ENCODE measurements at places on chromosomes 5 and 9. TPM values are rescaled to one million over a fixed set of nuclear protein-coding genes. Genes with fewer than 3 reads are reported as not detected.

Gene SPATA31E1
- not detected for total RNA-seq

Gene MYMK
- total RNA-seq, result not detected

Gene CAVIN4
- total RNA-seq, result 0.12 TPM

Gene C9orf153
- 0.37 TPM for total RNA-seq

Gene CER1
- total RNA-seq, result not detected

Gene CTSV
- not detected for total RNA-seq

Gene OSTF1
- 23.4 TPM for total RNA-seq

- peak; percentile 76 for DNase-seq
These were observed 29.5 kb downstream of the TGFBI start for GRCh38 chr5:136058039-136058971.

DNA sequence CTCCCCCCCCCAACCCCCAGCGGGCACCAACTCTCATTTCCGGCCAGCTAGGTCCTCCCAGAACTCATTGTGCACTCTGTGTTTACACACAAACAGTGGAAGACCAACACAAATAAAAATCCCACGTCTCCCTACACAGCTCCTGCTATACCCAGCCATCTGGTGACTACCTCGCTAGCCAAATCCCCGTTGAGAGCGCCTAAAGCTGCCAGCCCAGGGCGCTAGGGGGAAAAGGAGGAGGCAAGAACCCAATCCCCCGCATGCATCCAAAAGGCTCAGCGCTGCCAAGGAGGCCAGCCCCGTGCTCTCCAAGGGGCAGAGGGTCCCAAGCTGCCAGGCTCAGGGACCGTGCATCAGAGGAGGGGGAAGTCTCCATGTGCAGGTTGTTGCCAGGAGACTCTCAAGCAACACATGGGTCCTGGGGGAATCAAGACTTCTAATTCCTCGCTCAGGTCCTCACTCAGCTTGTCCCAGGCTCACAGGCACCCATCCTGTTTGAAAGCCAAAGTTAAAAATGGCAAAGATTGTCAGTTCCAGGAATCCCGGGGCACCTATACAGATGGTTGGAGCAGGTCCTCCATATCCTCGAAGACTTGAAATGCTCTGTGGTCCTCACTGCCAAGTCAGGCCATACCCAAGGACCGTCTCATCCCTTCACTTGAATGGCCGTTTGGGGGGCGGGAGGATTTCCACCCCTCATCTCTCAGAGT lies 2.7 kb downstream of the ASTN2 start:
- DNase-seq, result no peak

DNA sequence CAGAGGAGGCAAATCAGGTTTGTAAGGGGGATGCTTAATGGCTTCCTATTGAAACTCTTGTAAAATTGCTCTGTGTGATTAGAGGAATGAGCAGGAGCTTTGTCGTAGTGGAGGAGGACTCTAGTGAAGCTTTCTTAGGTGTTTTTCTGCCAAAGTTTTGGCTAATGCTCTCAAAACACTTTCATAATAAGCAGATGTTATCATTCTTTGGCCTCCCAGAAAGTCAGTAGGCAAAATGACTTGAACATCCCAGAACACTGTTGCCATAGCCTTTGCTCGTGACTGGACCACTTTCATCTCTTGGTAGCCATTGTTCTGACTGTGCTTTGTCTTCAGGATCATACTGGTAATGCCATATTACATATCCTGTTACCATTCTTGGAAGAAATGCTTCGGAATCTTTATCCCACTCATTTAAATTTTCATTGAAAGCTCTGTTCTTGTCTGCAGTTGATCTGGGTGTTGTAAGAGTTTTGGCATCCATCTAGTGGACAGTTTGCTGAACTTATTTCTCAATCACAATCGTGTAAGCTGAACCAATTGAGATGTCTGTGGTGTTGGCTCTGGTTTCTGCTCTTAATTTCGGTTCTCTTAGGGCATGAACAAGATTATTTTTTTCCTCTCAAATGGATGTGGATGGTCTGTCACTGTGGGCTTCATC lies 187.6 kb downstream of the COMMD10 start:
- DNase-seq, result no peak

- no peak for DNase-seq
These were observed 15.8 kb upstream of the NTNG2 start for GRCh38 chr9:132146039-132146438.

- DNase-seq, result no peak
These were observed 313.9 kb upstream of the TRPC7 start for GRCh38 chr5:136679233-136679632.

- DNase-seq, result no peak
These were observed 5.3 kb downstream of the SLC12A7 start for GRCh38 chr5:1106385-1107166.

- DNase-seq, result no peak
These were observed 122.3 kb upstream of the POC5 start for GRCh38 chr5:75839547-75839946.

GRCh38 chr9:121071756-121072421 lies 2.9 kb upstream of the CNTRL start:
- no peak for DNase-seq

DNA sequence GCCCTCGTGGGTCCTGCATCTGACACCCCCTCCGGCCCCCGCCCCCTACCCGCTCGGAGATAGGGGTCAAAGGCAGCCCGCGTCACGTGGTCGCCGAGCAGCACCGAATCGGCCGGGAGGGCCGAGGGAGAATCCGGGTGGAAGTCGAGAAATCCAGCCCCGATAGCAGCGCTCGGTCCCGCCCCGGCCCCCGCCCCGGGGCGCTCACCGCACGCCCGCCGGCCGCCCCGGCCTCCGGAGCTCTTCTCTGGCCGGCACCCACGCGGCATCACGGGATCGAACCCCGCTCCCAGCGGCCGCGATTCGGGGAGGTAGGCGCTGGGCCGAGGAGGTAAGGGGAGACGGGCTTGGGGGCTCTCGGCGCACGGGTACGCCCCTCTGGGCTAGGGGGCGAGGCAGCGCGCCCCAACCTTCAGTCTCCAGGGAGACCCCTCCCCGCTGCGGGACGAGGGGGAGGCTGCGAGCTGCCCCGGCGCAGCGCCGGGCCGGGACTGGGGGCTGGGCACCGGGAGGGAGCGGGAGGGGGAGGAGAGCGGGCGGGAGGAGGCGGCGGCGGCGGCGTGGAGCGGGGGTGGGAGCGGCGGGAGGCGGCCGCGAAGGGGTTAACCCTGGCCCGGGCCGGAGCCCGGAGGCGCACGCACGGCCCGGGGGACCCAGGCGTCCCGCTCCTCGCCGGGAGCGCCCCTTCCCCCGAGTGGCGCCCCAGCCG lies 22.1 kb upstream of the NDST1 start:
- peak; percentile 92 for DNase-seq

DNA sequence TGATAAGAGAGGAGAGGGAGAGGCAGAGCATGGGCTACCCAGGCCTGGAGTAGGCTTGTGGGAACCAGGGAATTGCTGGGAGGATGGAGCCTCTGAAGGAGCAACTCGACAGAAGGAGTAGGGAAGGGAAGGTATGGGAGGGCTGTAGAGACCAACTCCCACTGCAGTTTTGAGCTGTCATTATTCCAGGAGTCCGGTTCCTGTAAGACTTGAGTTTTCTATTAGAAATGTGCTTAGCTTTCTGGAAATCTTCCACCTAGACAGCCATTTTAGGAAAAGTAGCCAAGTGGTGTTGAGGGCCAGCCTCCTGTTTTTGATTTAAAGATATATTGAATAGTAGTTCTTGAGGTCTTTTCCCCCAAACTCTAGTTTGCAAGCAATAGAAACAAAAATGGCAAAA lies 323.5 kb downstream of the LRRC70 start:
- DNase-seq, result no peak

DNA sequence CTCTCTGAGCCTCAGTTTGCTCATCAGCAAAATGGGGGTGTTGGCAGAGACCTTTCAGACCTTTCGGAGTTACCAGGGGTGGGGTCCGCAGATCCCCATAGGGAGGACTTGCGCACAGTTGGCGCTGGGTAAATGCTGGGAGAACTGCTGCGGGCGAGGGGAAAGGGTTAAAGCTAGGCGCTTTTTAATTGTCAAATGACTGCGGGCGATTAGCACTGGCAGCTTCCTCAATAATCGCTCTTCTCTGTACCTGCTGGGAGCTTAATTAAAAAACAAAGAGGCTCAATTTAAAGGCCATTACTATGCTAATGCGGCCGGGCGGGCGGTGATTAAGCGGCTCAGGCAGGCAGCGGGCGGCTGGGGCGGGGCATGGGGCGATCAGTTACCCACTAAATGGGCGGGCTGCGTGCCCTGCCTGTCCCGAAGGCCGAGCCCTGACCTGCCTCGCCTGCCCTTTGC lies 63.0 kb downstream of the LMX1B start:
- peak; percentile 52 for DNase-seq

DNA sequence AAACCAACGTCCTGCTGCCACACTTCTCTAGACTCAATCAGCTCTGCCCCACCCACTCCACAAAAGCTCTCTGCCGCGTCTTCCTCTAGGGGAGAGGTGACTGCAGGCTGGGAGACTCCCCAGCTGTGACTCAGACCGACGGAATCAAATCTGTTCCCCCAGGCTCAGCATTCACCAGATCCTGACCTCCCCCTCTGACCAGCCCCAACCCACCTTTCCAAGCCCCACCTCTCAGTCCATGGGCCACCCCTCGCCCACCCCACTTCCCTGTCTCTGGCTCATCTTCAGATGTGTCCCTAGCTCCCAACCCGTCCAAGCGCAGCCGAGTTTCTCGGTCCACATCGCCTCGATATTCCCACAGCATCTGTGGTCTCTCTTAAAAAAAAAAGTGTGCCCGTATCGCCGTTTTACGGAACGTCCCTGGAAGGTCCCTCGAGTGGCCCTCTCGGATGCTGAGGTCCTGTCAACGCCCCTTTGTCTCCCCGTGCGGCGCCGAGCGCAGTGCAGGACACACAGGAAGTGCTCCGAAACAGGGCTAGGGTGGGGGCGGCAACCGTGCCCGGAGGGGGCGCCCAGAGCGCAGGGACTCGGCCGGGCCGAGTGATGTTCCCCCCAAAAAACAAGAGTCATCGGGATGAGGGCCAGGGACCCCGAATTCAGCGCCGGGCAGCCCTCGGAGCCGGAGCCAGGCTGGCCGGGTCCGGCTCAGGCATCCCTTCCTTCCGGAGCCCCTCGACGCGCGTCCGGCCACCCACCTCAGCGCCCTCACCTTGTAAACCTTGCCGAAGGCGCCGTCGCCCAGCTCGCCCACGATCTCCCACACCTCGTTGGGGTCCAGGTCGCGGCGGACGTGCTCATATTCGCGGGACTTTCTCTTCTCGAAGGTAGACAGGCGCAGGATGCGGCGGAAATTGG lies 649 bp downstream of the STK10 start:
- no peak for DNase-seq

DNA sequence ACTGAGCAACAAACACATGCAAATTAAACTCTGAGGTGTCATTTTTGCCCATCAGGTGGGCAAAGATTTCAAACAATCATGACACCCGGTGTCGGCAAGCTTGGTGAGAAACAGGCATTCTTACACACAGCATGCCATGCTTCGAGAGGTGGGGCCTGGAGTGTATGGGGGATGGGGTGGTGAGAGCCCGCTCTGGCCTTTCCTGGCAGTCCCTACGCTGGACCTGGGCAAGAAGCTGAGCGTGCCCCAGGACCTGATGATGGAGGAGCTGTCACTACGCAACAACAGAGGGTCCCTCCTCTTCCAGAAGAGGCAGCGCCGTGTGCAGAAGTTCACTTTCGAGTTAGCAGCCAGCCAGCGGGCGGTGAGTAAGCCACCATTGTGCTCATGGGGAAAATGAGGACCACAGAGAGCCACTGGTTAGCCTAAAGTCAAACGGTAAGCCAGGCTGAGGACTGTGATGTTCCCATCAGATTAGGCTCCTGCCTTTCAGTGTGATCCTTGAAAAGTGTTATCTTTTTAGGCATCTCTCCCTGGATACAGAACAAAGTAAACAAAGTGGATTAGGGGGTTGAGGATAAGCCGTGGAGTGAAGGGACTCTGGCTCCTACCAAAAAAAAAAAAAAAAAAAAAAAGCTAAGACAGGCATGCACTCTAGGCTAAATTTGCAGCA lies 9.4 kb downstream of the MYOZ3 start:
- no peak for DNase-seq

- no peak for DNase-seq
These were observed 78.3 kb upstream of the FCN2 start for GRCh38 chr9:134802216-134802795.

All from right lobe of liver (tissue), 6 donors.